ENCODE measurements at places on chromosomes 4 and X.

GRCh38 chr4:144355811-144356757, 215.6 kb upstream of the GYPA start:
- peak; percentile 78 for DNase-seq

- DNase-seq, result peak; percentile 58
Measured at GRCh38 chr4:2417765-2418649, at the start of gene ZFYVE28. Gene ZFYVE28, minus strand, starts transcription at chr4:2418645. Its CDS starts 322 bp downstream, at chr4:2418323.

DNA sequence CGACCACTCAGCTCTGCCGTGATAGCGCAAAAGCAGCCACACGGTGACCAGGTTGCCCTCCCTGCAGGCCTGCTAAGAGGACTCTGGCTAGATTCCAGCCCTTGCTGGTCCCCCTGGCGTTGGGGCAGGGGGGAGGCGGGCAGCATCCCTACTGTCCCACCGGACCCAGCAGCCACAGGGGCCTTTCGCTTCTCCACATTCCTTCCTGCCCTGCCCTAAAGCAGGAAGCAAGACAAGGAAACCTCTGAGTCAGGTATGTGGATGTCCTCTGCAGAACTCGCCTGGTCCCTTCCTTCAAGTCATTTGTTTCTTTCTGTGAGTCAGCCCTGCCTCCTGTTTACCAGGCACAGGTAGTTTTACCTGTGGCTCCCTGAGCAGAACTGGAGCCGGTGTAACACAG, 60.2 kb upstream of the CLDN34 start:
- DNase-seq, result no peak

- no peak for DNase-seq
Measured at GRCh38 chr4:7793186-7793585, 146.5 kb downstream of the AFAP1 start.

DNA sequence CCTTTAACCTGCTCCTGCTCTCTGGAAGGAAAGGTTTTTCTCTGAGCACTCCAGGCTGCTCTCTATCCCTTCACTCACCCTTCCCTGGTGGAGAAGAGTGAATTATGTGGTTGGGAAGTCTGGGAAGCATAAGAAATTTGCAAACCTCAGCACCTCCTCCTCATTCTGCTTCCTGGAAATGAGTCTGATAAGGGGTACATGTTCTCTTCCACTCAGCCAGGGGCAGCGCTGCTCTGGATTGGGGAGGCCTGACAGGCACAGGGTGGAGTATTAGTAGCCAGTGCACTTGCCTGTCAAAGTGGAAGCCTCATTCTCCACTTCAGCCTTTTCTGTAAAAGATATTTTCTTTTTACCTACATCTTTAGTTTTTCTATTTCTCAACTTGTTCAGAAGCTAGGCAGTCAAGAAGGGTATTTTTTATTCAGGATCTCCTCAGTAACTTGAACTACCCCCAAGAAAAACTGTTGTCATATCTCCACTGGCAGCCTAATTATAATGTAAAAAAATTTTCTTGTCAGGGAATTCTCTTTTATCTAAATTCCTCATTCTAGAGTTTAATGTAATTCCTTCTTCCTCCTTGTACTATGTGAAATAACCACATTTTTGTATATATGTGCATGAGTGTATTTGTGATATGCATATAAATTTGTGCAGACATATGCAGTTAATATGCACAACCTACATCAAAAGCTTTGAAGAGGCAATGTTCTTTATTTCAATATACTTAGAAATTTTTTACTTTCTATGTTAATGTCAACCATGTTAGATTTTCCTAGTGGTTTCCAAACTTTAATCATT, 15.3 kb downstream of the ADAMTS3 start:
- no peak for DNase-seq
